Mucosa of descending colon (tissue), 3 donors: ENCODE measurements at places on chromosomes 12 and 14. TPM values are rescaled to one million over a fixed set of nuclear protein-coding genes. Genes with fewer than 3 reads are reported as not detected.

Gene UNC79
- total RNA-seq: 0.89 TPM

Gene RTN1
- total RNA-seq: 3.8 TPM

Gene FGF6
- total RNA-seq: not detected

Gene INSM2
- not detected for total RNA-seq

Gene PRKD1
- 3.1 TPM for total RNA-seq

Gene OVCH1
- total RNA-seq: not detected

Gene BEST3
- not detected for total RNA-seq

Gene LTBP2
- 3.0 TPM for total RNA-seq

Gene TBPL2
- not detected for total RNA-seq

Gene TCP11L2
- total RNA-seq: 32.1 TPM

Gene OAS2
- 5.5 TPM for total RNA-seq

Gene KRT71
- total RNA-seq: not detected

Gene MEG3
- 32.2 TPM for total RNA-seq

Gene RIPK3
- total RNA-seq: 99.9 TPM

Gene RESF1
- 46.8 TPM for total RNA-seq

Gene KMT2D
- 88.5 TPM for total RNA-seq

Gene KRT2
- not detected for total RNA-seq

Gene POC1B
- total RNA-seq: 20.3 TPM

GRCh38 chr14:100333827-100334226 is 10.7 kb downstream of the SLC25A47 start:
- DNase-seq: no peak

GRCh38 chr12:73057428-73057827 is 785.3 kb downstream of the TRHDE start:
- no peak for DNase-seq

GRCh38 chr14:75363570-75364227 is 64.1 kb upstream of the JDP2 start:
- DNase-seq: no peak

DNA sequence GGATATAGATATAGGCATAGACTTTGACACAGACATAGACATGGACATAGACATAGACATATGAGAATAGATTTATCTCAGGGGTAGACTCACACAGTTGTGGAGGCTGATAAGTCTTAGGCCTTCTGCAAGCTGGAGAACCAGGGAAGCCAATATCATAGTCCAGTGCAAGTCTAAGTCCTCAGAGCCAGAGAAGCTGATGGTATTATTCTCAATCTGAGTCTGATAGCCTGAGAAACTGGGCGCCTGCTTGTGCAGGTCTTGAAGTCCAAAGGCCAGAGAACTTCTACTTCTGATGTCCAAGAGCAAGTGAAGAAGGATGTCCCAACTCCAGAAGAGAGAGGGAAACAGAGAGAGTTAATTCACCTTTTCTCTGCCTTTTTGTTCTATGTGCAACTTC is 476.5 kb downstream of the SLC6A15 start:
- no peak for DNase-seq

DNA sequence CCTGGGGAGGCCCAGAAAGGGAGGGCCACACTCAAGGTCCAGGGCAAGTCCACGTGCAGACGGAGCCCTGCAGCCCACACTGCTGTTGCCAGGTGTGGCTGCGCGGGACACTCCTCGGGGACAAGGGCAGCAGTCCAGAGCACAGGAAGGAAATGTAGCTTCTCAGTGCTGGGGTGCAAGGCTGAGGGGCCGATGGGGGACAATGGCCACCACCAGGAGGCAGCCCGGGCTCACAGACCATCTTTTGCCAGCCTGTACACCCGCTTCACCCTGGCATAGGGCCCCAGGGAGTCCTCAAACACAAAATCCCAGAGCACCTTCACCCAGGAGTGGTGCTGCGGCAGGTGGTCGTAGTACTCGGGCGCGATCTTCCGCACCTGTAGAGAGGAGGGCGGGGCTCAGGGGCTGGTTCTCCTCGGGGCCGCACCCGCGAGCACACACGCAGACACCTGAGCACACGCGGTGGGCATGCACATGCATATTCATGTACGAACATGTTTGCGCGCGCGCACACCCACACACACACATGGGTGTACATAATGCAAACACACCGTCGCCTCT is 12.8 kb downstream of the DEGS2 start:
- no peak for DNase-seq

- DNase-seq: peak; percentile 52
Observed at GRCh38 chr14:34099635-34100034, 148.8 kb upstream of the EGLN3 start.

DNA sequence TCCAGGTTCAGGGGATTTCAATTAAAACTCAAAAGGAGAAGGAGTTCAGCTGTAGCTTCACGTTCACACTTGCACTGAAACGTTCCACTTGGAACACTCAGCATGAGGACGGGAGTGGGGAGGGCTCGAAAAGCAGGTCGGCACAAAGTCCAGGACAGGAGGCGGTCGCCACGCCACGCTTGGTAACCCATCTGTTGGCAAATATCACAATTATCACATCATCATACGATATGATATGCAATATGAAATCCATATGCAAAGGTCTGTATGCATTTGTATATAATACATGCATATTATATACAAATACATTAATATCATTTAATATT is 17.2 kb downstream of the ADGRD1 start:
- DNase-seq: no peak

DNA sequence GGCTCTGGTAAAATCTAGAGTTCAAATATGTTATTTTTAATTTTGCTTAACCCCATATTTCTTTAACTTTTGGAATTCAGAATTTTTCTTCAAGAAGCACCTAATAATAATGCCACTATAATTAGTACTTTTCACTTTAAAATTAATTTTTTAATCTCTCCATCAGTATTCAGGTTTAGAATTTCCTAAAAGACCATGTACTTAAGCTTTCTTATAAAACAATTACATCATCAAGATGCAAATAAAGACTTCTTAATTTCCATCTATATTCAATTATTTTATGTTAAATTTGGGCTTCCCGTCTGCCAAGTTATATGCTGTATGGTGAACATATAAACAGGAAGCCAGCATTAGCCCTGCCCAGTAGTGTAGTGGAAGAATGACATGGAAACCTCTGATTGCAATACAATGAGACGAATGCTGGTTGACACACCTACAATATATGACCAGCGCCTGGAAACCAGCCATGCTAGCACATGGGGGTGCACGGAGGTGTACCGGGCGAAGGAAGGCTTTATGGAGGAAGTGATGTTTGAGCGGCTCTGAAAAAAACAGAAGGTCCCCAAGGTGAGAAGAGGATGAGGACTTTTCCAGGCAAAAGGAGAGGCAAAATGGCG is 82.2 kb downstream of the LLPH start:
- DNase-seq: no peak

GRCh38 chr14:22821193-22822015 is 6.2 kb upstream of the SLC7A7 start:
- no peak for DNase-seq

GRCh38 chr14:22384167-22384549 is 204.9 kb downstream of the DAD1 start:
- no peak for DNase-seq

- DNase-seq: no peak
Observed at GRCh38 chr12:86719381-86719780, 463.2 kb upstream of the MGAT4C start.

GRCh38 chr12:1594006-1594260 is 448 bp downstream of the FBXL14 start:
- peak; percentile 89 for DNase-seq

GRCh38 chr12:92942905-92943304 is 13.8 kb upstream of the EEA1 start:
- DNase-seq: no peak

DNA sequence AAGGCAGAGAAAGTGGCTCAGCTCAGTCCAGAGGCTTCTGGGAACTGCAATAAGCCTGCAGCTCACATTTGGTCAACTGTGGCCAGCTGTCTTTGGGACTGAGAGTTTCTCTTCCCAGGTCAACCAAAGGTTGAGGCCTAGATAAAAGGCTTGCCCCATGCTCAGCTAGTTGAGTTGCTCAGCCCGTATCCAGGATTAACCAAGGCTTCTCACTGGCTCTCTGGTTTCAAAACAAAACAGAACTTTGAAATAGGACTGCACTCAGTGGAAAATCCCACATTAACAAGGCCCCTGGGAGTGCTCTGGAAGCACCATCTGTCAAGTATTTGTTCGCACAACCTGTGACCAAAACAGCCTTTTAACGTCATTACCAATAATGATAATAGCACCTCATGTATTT is 40.3 kb upstream of the NUAK1 start:
- no peak for DNase-seq

DNA sequence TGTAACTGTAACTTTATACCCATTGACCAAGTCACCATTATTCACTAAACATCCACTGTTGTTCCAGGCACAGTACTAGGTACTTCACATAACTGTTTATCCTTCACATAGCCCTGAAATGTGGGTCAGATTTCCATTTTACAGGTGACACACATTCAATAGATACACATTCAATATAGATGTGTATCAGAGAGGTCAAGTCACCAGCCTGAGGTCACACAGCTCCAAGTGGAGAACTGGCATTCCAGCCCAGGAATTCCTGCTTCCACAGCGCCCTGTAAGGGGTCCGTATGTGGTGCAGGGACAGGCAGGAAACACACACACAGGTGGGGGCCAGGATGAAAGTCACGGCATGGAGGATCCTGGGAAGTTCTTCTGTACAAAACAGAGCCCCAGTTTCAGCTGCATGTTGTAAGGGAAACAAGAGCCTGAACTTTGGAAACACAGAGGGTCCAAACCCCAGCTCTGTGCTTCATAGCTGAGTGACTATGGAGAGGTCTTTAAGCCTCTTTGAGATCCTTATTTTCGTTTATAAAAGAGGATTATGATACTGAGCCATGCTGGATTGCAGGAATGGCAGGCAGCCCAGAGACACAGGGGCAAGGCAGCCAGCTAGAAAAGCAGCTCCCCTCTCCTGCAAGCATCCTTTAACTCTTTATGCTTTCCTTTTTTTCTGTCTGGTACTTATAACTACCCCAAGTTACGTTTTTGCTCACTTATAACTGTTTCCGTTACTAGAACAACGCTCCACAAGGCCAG is 50.3 kb upstream of the DICER1 start:
- no peak for DNase-seq

DNA sequence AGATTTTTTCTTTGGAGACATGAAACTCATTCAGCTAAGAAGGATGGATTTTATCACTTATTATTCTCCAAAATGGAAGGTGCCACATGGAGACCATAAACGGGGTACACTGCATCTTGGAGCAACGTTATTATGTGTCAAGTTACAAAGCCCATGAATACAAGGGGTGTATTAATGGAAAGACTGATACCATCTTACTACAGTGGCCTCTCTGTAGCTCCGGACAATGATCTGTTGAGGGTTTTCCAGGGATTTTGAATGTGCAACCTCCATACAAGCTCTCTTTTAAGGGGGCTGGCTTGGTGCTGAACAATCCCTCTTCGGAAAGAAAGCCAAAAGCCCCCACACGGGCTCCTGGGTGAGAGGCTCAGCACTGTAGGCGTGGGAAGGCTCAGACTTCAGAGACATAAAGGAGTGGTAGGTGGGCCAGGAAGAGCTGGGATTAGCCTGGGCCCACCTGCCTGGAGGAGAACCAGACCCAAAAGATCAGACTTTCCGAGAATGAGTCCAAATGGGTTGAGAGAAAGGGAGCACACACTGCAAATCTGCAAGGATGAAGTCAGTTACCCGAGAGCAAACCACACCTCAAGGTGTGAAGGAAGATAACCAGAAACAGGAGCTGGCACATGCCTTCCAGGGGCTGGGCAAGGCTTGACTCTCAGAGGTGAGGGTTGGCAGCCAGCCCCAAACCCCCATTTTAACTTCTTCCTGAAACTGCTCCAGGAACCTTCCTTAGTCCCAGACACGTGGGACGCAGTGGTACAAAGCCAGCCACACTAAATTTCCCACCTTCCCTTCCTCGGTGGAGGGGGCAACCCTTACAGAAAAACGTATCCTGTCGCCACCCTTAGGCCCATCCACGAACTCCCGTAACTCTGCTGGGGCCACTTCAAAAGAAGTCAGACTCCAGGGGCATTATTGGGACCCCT is 1.5 kb downstream of the VPS37B start:
- peak; percentile 84 for DNase-seq

- no peak for DNase-seq
Observed at GRCh38 chr14:29814156-29815015, 113.3 kb downstream of the PRKD1 start.

GRCh38 chr14:51448831-51449670 is 202.7 kb upstream of the FRMD6 start:
- no peak for DNase-seq

GRCh38 chr14:28759653-28760313 is 6.8 kb upstream of the FOXG1 start:
- DNase-seq: peak; percentile 25

- no peak for DNase-seq
Observed at GRCh38 chr12:127162307-127162706, 1104.7 kb upstream of the TMEM132C start.

GRCh38 chr14:21475767-21476522 is 814 bp downstream of the RAB2B start:
- DNase-seq: no peak

GRCh38 chr14:50800032-50800431 is 30.9 kb downstream of the NIN start:
- DNase-seq: no peak

DNA sequence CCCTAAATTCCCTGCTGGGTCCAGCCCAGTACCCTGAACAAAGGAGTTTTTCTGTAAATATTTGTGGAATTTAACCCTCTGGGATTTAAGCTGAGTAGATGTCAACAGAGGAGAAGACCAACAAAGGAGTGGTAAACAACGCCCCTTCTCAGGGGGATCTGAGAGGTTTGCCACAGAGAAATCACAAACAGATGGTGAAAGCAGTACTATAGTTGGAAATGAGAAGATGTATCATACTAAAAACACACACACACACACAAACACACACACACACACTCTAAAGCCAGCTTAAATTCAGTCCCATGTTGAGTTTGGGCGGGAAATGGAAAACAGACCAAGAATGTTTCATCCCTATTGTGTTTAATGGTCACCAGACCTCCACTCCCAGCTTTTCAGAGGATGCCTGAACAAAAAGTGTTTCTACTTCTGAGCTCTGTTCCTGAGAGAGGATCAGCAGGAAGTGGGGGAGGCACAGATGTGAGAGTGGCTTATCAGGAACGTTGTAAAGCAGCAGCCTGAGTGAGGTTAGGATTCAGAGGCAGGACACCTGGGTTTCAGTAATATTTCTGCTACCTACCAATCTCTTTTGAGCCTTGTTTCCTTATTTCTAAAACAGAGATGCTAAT is 3.2 kb downstream of the BIN2 start:
- DNase-seq: no peak

- no peak for DNase-seq
Observed at GRCh38 chr14:59358784-59359183, 106.4 kb downstream of the GPR135 start.

GRCh38 chr12:122929812-122930211 is 33.9 kb upstream of the VPS37B start:
- no peak for DNase-seq

- DNase-seq: no peak
Observed at GRCh38 chr12:11998944-11999315, 71.8 kb upstream of the BCL2L14 start.
